ENCODE measurements at places on chromosomes 5 and 9.

DNA sequence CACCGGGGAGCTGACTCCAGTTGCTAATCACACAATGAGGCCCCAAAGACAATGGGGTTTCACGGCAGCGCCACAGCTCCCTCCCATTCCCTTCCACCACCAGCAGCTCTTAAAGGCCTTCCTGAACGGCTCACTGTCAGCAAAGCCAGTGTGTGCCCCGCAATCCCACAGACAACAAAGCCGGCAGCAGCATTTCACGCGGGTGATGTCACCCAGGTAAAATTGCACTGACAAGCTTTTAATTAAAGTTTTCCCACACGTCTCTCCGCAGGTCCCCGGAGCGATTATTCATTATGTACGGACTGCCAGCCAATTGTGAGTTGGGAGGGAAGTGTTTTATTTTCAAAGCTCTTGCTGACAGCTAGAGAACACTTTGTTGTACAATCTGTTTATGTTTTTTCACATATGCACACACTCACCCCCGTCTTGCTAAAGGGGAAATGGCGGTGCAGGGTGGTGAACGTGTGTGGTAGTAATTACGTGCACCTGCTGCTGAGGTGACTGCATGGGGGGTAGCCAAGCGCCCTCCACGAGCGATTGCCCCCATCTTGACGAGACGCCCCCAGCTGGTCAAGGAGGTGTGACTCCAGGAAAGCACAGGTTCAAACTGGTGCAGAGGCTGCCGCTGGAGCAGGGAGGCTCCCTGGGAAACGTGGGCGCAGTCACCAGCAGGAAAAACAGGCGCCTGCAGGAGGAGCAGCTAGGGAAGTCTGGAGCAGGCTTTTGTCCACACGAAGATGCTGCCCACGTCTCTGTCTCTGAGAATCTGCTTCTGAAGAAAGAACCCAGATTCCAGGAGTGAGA is 65.0 kb downstream of the IRX2 start:
- no peak for DNase-seq

DNA sequence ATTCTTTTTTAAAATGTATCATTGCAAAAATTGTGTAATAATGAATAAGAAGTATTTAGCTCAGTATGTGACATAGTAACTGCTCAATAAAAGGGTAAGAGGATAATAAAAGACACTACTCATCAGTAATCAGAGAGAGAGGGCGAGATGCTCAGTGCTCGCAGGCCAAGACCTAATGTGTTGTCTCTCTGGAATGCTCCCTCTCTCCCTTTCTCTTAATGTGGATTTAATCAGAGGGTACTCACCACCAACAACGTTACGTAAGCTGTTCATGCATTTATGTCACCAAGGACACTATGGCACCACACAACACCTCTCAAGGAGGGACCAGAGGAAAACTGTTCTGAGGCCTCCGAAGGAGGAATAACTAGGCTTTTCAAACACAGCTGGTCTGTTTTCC is 42.5 kb downstream of the WHRN start:
- no peak for DNase-seq

- no peak for DNase-seq
Observed at GRCh38 chr9:132099741-132100407, 20.2 kb upstream of the MED27 start.

- no peak for DNase-seq
Observed at GRCh38 chr5:69517763-69518212, 25.2 kb downstream of the OCLN start.

- DNase-seq: no peak
Observed at GRCh38 chr5:52427615-52428014, 360.1 kb upstream of the ITGA1 start.

DNA sequence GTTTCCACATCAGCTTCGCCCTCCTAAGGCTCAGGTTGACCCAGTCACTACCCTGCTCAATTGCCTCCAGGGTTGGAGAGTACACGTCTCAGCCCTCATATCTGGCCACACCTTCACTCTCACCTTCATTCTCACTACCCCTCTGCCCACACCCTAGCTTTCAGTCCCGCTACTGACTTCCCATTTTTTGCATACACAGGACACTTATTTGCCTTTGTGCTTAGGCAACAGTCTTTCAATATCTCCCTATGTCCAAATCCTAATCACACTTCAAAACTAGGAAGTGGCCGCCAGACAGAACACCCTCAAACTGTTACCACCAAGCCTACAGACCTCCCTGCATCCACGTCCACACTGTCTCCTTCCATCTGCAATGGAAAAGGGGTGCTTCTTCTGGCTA is 10.9 kb downstream of the MCTP1 start:
- DNase-seq: no peak

DNA sequence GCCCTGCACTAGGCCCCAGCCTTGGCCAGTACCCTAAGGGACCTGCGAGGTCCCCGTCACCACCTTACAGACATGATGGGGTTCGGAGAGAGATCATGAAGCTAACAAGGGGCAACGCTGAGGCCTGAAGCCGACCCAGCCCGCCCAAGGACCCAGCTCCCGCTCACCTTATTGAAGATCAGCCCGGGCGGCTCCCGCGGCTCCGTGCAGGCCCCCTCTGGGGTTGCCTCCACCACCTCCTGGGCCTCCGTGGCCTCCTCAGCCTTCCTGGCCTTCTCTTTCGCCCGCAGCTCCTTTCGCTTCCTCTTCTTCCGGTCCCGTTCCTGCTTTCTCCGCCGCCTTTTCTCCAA is 3.6 kb downstream of the SURF6 start:
- no peak for DNase-seq

GRCh38 chr5:161034451-161034850 is 182.4 kb upstream of the ATP10B start:
- DNase-seq: no peak

- DNase-seq: no peak
Observed at GRCh38 chr9:130532426-130533080, 46.8 kb upstream of the FUBP3 start.

GRCh38 chr5:154765396-154765925 is 10.3 kb downstream of the LARP1 start:
- no peak for DNase-seq

DNA sequence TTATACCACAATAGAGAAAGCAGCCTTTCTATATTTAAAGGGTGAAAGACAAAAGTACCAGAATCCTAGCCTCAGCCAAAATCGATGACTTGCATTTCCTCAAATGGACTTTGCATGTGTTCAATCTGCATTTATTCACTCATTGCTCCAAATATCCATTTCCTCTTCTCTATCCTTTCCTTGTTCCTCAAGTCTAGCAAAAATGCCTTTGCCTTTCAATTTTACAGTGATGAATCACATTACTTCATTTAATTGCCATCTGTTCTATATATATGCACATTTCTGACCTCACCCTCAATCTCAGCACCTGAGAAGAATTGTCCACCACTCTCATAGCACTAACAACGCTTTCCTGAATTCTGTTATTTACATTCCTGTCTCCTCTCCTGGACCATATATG is 329.5 kb downstream of the CTNND2 start:
- no peak for DNase-seq

GRCh38 chr9:38671372-38671731 is 48.6 kb downstream of the FAM240B start:
- DNase-seq: no peak

DNA sequence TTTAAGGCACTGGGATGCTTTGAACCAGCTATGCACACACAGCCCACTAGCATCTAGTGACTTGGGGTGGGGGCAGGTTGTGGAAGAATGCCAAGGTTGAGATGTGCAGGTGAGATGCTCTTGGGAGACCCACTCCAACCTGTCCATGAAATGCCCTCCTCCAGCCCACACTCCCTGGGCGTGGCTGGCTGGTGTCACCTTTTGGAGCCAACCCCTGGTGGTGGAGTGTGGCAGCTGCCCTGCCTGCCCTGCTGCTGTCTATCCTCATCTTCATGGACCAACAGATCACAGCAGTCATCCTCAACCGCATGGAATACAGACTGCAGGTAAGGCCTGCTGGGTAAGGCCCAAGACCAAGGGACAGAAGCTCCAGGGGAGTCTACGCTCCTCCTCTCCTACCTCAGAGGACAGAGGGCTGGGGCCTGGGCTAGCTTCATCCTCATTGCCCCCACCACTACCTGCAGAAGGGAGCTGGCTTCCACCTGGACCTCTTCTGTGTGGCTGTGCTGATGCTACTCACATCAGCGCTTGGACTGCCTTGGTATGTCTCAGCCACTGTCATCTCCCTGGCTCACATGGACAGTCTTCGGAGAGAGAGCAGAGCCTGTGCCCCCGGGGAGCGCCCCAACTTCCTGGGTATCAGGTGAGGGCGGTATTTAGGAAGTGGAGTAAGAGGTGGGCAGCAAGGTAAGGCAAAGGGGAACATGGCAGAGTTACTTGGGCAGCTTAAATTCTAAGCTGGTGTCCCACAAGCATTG is 7.4 kb downstream of the SLC4A9 start:
- DNase-seq: no peak

DNA sequence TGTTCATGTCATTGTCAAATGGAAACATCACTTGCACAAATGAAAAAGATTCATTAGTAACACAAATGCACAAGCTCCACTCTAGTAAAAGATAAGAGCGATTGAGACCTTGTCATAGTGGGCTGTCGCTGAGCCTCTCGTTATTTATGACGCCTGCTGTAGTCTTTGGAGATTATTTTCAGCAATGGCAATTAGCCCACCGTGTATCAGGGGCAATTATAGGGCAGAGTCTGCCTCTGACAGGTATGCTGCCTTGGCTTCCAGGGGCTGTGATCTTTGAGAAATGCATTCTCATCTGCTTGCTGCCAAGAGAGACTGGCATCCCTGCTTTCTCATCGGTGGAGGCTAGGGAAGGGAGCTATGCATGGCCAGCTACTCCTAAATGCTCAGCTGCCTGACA is 426.8 kb upstream of the CLINT1 start:
- DNase-seq: no peak

GRCh38 chr5:154285661-154286408 is 95.3 kb downstream of the GALNT10 start:
- no peak for DNase-seq

GRCh38 chr5:139882961-139883539 is 87.4 kb downstream of the PSD2 start:
- no peak for DNase-seq

GRCh38 chr9:131620764-131621520 is 75.6 kb downstream of the PRRT1B start:
- DNase-seq: no peak

GRCh38 chr9:12457237-12457636 is 235.9 kb upstream of the TYRP1 start:
- no peak for DNase-seq

DNA sequence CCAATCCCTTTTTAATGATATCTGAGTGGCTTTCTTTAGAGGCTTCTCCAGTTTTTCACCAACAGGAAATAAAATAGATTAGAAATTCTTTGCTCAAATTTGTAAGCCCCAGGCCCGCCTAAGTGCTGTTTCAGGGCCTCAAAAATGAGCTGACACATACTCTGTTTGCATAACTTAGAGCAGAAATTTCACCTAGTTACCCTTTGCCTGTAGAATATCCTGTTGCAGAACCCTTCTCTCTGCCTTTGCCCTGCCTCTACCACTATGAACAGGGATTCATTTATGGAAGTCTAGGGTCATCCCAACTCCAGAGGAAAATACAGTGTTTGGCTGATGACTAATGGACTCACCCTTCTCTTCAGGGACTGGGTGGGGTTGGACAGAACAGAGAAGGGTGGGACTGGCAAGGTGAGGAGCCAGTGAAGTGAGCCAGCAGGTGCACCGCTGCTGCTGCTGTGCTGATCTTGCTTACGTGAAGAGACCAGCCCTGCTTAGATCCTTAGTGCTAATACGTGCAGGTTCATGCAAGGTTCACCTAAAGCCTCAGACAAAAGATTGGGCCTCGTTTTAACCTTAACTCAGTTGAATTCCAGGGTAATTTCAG is 22.8 kb downstream of the OSTF1 start:
- DNase-seq: no peak

- no peak for DNase-seq
Observed at GRCh38 chr5:170363671-170364070, 25.5 kb downstream of the KCNMB1 start.

GRCh38 chr5:143509758-143510221 is 106.3 kb upstream of the NR3C1 start:
- DNase-seq: no peak

DNA sequence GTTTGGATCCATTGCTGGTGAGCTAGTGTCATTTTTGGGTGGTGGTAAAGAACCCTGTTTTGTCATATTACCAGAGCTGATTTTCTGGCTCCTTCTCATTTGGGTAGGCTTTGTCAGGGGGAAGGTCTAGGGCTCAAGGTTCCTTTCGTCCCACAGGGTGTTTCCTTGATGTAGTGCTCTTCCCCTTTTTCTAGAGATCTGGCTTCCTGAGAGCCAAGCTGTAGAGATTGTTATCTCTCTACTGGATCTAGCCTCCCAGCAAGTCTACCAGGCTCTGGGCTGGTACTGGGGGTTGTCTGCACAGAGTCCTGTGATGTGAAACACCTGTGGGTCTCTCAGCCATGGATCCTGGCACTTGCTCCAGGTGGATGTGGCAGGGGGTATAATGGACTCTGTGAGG is 145.9 kb downstream of the HINT1 start:
- DNase-seq: no peak

DNA sequence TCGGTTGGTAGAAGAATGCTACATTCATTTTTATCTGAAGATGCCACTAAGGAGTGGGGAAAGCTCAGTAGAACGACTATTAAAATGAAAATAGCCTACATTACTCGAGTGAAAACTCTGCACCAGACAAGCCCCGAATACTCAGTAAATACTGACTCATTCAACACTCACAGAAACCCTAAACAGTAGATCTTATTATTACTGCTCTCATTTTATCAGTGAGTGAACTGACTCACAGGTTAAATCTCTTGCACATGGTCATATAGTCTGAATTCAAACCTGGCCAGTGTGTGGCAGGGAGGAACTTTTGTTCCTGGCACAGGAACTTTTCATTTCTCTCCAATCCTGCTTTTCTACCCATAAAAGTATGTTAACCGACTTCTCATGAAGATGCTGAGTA is 9.6 kb upstream of the PAPPA start:
- DNase-seq: no peak

All from NAMALWA (cell line).